ENCODE measurements at places on chromosomes 4 and X. TPM values are rescaled to one million over a fixed set of nuclear protein-coding genes. Genes with fewer than 3 reads are reported as not detected.

- no peak for DNase-seq
These were observed 8.0 kb upstream of the FGFRL1 start for GRCh38 chr4:1003271-1004070.

DNA sequence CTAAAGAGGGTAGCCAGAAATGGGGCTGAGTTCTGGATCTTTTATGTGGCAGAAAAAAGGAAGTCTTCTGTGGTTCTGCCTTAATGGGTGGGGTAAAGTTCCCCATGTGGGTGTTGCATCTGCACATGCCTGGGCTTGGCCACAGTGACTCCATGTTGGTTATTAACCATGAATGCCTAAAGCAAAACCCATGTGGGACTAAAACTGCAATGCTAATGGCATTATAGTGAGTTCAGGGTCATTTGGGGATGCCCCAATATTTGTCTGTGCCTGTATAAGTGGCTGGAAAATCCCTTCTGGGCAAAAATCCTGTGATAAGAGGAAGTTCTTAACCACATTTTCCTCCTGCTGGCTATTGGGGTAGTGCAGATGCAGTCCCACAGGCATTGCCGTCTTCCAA lies 857.4 kb downstream of the FAT4 start:
- DNase-seq, result no peak

DNA sequence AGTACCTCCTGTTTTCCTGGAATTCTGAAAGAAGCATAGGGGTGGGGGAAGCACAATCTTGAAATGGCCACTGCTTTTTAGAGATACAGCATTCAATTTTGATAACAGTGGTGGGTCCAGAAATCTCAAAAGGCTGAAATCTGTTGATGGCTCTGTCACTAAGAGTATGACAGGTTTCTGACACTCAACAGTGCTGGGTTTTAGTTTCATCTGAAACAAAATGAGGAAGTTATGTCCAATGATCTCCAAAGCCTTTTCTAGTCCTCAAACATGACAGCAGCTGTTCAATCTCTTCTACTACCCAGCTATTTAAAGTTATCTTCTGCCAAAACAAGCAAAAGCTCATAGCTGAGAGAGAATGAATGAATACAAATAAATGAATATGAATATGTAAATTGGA lies 110.5 kb downstream of the IL1RAPL1 start:
- DNase-seq, result no peak

- DNase-seq, result no peak
These were observed 1.2 kb downstream of the BBS12 start for GRCh38 chr4:122733787-122734120.

DNA sequence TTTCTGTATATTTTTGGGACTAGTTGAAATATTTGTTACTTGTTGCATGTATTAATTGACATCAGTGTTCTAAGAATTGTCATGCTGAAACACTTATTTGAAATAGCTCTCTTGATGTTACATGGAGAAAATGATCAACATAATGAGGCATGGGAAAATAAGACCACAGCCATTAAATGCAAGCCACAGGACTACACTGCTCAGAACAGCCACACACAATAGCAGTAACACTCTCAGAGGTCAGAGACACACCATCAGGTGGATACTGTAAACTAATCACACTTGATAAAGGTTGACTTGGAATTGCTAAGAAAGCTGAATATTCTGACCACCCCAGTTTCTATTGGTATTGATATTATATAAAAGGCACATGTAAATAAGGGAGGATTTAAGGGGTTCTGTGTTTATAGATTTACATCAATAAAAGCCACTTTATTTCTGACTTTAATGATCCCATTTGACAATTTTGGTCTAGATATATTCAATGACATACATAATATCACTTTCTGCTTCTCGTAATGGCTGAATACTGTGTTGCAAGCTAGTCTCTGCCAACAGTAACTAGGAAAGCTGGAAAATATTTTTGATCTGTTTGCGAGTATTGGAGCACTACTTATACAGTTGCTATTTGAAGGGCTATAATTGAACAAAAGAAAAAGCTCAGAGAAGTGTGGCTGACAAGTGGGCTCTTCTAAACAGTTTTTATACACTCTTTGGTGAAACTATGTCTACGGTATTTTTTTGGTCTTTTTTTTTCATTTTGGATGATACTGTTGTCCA lies 876.5 kb upstream of the INTU start:
- no peak for DNase-seq

DNA sequence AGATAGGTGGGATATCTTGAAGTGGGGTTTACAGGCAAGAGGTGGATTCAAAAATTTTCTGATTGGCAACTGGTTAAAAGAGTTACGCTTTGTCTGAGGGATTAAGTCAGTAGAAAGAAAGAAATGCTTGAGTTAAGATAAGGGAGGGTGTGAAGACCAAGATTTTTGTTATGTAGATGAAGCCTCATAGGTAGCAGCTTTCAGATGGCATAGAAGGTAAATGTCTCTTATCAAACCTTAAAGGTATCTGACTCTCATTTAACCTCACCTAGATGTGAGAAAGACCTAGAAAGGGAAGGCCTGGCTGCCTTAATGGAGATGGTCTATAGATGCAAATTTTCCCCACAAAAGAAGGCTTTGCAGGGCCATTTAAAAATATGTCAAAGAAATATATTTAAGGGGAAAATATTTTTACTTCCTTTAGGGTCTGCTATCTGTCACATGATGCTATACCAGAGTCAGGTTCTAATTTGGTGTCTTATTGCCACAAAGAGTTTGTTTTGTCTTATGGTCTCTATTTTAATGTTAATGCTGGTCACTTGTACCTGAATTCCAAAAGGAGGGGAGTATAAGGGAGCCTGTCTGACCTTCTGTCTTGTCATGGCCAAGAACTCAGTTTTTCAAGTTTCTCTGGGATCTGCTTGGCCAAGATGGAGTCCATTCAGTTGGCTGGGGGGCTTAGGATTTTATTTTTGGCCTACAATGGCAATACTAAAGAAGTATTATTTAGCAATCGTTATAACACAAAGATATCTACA lies 699.1 kb upstream of the AMOT start:
- DNase-seq, result no peak

DNA sequence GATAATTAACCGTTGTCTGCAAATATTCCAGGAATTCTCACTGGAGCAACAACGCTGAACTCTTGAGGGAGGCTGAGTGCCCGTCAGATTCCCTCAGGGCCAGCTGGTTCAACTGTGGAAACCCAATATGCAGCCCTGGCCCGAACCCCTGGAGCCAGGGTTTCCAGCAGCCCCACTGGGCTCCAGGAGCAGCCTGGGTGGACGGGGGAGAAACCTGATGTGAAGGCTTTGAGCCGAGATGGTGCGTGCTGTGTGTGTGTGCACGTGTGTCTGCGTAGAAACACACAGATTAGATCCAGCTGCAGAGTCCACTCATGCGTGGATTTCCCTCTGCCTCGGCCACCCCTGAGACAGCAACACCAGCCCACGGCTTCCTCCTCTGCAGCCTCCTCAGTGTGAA lies 19.4 kb upstream of the SLC25A6 start:
- DNase-seq, result no peak

DNA sequence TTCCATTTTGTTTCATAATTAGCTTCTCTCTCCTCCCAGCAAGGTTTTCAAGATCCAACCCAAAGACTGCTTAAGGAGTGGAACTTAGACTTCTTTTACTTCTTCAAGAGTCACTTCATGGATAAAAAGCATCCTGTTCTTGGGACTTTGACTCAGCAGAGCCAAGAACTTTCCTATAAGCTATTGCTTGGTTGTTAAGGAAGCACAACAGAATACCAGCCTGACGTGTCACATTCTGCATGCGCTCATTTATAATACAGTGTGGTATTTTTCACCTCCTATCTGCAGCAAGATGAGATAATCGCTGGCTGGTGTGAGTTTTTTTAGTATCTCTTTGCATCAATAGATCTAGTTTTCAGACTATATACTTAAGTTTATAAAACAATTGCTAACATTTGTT lies 152.1 kb downstream of the PALLD start:
- no peak for DNase-seq

GRCh38 chr4:132267321-132267720 lies 881.8 kb upstream of the PCDH10 start:
- no peak for DNase-seq

DNA sequence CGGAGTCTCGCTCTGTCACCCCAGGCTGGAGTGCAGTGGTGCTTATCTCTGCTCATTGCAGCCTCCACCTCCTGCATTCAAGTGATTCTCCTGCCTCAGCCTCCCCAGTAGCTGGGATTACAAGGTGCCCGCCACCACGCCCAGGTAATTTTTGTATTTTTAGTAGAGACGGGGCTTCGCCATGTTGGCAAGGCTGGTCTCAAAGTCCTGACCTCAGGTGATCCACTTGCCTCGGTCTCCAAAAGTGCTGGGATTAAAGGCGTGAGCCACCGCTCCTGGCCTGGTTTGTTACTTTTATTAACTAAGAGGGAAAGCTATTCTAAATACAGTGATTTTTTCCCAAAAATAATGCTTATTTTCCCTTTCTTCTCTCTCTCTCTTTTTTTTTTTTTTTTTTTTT lies 866 bp upstream of the CENPE start:
- no peak for DNase-seq

GRCh38 chrX:154321594-154321993 lies 26.0 kb downstream of the TKTL1 start:
- peak; percentile 17 for DNase-seq

DNA sequence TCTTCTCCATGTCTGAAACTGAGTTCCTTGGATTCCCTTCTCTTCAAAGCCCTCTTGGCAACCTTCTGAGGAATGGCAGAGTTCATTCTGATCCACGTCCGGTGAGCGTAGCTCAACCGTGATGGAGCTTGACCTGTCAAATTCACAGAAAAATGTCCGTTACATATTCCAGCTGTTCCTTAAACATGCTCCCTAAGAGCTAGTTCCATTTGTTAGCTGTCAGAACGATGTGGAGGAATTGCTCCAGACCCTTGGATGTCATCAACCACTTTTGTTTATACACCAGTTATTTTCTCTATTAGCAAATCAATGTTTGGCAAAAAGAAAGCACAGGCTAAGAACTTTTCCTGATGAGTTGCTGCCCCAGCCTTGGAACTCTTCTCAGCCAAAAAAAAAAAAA lies 50.1 kb downstream of the NHS start:
- DNase-seq, result no peak

GRCh38 chr4:29014555-29014954 lies 1705.6 kb upstream of the PCDH7 start:
- DNase-seq, result no peak

GRCh38 chr4:13530823-13531624 lies 13.3 kb downstream of the NKX3-2 start:
- DNase-seq, result no peak

GRCh38 chr4:144451766-144452450 lies 194.0 kb upstream of the HHIP start:
- DNase-seq, result no peak

- peak; percentile 68 for DNase-seq
These were observed 54.3 kb downstream of the IGFBP7 start for GRCh38 chr4:57055886-57056285.

DNA sequence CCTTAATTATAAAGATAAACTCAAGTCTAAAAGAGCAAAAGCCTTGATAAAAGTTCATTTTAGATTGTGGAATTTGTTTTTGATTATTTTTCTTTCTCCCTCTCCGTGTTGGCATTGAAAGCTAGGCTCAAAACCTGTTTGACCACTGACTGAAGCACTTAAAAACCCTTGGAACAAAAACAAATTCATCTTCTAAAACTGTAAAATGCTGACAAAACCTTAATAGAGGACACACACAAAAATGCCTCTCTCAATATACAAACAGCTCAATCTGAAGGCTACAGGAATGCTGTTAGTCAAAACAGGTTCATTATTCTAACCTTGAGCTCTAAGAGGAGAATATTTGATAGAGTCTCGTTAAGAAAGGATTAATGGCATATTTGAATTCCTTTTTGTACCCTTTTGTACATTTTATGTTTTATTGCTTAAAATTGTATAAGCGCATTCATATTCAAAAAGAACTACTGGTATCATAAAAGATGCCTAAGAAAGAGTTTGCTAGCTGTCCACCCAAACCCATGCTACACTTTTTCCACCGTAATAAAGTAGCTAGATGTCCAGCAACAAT lies 74.3 kb upstream of the NAP1L5 start:
- DNase-seq, result no peak

DNA sequence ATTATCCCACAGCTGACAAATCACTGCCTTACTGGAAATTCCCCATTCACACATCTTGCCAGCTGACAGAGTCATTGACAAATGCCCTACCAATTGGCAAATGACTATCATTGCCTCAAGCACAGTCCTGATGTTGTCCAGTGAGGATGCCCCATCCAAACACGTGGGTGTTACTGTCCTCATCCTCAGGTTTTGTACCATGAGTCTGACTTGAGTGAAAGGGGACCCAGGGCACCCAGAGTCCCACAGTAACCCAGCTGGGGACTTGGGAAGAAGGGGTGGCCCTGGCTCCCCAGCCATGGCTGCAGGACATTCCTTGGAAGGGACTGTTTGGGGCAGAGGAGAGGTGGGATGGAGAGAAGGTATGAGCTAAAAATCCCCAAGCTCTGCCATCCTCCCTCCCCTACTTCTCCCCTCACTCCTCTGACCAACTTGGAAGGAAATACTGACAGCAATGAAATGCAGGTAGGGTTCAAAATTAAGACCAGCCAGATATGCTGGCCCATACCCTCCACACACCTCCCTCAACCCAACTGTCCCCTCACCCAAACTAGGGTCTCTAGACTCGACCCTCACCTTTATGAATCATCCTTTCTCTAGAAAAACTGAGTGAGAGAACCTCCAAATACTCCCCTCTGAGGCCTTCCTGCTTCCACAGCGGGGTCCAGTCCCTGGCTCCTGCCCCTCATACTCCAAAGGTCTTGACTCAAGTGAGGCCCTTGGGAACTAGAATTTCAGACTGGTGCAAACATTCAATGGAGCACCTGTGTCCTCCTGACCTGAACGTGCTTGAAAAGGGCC lies 5.1 kb downstream of the TIMP1 start:
- DNase-seq, result no peak

GRCh38 chr4:122045533-122045932 lies 93.7 kb upstream of the TRPC3 start:
- peak; percentile 34 for DNase-seq

GRCh38 chrX:10023821-10024220 lies 56.7 kb downstream of the CLDN34 start:
- no peak for DNase-seq

DNA sequence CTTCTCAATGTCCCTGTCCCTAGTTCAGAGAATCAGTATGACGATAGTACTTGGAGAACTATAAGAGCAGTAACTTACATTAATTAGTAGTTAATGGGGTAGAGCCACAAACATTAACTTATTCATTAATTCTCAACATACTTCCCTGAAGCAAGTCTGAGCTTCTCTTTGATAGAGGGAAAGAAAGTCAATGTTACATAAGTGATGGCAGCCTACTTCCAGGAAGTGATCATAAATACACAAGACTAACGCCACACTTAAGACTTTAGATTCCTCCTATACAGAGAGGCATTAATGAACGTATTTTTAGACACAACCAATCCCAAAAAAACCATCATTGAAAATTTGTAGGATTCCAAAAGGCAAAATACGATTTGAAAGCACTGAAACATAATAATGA lies 33.8 kb downstream of the TSPAN5 start:
- no peak for DNase-seq

- no peak for DNase-seq
These were observed 869.4 kb upstream of the FRG1 start for GRCh38 chr4:189071241-189071640.

Gene CYBB
- total RNA-seq, result 75.1 TPM

Gene BMX
- 16.8 TPM for total RNA-seq

Gene ZCCHC18
- 0.32 TPM for total RNA-seq

Gene TMPRSS11A
- not detected for total RNA-seq

Gene SPANXB1
- not detected for total RNA-seq

Gene TMEM33
- 34.7 TPM for total RNA-seq

Gene PPP1R2C
- total RNA-seq, result not detected

Gene MID2
- total RNA-seq, result 7.5 TPM

Gene RS1
- not detected for total RNA-seq

Gene GCNA
- total RNA-seq, result 1.3 TPM

Gene EPGN
- total RNA-seq, result 3.3 TPM

Gene ANAPC4
- 16.2 TPM for total RNA-seq

Gene SSX2B
- total RNA-seq, result not detected

Gene MMRN1
- total RNA-seq, result 12.5 TPM
